ENCODE measurements at places on chromosomes 11 and 22.
A peak's percentile ranks its signal among the peaks of the same experiment; 100 is the strongest.

DNA sequence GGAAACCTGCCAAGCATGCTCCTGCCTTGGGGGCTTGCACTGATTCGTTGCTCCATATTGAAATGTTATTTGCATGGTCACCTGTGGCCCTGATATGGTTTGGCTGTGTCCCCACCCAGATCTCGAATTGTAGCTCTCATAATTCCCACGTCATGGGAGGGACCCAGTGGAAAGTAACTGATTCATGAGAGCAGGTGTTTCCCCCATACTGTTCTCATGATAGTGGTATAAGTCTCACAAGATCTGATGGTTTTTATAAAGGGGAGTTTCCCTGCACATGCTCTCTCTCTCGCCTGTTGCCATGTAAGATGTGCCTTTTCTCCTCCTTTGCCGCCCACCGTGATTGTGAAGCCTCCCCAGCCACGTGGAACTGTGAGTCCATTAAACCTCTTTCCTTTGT lies 402.4 kb downstream of the ETS1 start:
- DNase-seq: no peak

DNA sequence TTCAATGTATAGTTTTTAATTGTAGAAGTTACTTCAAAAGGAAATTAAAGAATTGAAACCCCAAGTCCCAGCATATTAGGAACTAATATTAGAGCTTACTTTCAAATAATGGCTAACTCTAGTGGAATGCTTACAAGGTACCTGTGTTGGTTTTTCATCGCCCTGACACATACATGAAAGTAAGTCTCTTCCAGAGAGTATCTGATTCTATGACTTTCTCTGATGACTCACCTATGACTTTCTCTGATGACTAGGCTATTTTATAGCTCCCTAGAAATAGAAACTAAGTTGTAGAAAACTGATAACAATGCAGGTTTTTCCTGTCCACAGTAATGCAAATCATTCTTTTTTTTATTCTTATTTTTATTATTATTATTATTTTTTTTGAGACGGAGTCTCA lies 33.6 kb upstream of the MMP7 start:
- DNase-seq: no peak

DNA sequence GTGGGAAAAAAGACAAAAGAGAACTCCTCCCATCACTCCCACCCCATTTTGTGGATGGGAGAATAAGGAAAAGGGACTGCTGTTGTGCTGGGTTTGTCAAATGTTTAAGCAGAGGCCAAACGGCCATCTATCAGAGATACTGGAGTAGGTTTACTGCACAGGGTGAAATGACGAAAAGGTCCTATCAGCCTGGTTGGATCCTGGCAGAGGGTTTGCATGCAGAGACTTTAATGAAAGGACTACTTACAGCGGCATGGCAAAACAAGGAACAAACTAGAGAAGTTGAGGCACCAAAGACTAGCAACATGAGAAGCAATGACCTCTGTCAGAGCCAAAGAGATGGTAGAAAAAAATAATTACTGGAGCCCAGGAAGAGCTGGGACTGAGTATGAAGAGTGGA lies 32.2 kb upstream of the HEPHL1 start:
- no peak for DNase-seq

GRCh38 chr11:123188508-123189165 lies 6.4 kb downstream of the CLMP start:
- DNase-seq: no peak

- no peak for DNase-seq
These were observed 32.5 kb downstream of the PPP2R1B start for GRCh38 chr11:111733611-111734088.

DNA sequence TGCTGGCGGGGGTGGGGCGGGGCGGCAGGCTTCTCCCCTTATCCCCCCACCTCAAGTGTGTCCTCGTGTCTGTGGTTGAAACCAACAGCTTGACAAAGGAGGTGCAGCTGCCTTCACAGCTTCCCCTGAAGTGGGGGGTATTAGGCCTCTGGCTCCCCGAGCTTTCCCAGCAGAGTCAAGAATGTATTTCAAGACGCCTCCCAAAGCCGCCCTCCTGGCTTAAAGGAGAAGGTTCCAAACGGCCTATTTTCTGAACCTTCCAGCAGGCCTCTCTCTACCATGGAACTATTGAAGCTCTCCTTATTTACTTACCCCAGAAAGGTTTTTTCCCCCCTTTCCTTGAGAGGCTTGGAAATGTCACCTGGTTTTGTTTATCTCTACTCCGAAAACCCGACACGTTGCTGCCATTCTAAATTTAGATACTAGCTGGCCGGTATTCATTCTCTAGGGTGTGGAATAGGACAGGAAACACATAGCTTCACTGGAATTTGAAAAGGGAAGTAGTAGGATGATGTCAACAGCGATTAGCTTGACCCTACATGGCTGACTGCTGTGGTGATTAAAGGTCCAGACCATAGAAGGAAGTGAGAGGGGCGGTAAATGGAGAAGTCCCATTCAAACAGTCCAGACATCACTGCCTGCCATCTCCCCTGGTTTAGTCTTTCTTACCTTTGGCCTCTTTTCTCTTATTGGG lies 671 bp upstream of the PICALM start:
- DNase-seq: no peak

- no peak for DNase-seq
These were observed 176.4 kb upstream of the PITPNB start for GRCh38 chr22:28095316-28096095.

GRCh38 chr11:118170882-118171268 lies 5.6 kb downstream of the SCN2B start:
- DNase-seq: no peak

- no peak for DNase-seq
These were observed 203.7 kb downstream of the NELL1 start for GRCh38 chr11:20873054-20873453.

- no peak for DNase-seq
These were observed 8.7 kb downstream of the RASD2 start for GRCh38 chr22:35549328-35549727.

GRCh38 chr11:105208019-105208418 lies 68.5 kb upstream of the CARD18 start:
- no peak for DNase-seq

DNA sequence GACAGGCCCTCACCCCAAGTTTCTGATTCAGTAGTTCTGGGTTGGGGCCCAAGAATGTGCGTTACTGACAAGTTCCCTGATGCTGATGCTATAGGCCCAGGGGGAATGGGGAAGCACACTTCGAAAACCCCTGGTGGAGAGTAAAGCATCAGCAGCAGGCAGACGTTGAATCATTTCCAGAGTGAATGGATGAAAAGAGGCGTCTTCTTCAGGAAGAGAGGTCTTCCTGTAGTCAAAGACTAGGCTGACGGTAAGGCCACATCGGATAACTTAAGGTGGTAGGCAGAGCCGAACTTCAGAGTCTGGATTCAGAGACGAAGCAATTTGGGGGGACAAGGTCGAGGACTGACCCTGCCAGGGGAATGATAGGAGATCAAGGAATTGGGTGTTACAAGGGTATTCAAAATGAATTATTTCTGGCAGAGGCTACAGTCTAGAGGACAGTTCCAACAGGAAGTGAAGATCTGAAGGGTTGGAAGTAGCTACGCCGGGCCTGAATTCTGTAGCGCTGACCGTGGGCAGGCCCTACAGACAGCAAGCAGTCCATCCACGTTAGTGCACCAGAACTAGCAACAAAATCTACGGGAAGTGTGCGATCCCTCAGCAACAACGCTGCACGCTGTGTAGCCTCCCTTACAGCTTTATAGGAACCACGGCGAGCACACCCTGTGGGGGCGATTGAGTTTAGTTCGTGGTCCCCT lies 862 bp upstream of the CENATAC start:
- DNase-seq: peak; percentile 72

DNA sequence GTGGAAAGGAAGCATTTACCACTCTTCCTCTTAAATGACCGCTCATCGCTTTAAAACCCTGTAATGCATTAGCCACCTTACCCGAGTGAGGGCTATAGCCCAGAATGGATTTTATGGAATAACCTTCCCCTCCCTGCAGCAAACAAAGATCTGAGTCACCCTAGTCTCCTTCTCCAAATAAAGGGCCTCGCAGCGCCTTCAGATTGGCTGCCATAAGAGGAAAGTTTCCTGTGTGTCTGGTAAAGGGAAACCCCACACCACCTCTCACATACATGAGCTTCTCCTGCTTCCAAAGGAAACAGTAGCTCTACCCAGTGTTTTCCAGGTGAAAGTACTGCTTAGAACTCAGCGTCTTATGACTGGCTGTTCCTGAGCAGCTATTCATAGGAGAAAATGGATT lies 47.8 kb downstream of the PPP2R1B start:
- DNase-seq: no peak

GRCh38 chr22:50305923-50306566 lies 1.4 kb downstream of the PLXNB2 start:
- no peak for DNase-seq

DNA sequence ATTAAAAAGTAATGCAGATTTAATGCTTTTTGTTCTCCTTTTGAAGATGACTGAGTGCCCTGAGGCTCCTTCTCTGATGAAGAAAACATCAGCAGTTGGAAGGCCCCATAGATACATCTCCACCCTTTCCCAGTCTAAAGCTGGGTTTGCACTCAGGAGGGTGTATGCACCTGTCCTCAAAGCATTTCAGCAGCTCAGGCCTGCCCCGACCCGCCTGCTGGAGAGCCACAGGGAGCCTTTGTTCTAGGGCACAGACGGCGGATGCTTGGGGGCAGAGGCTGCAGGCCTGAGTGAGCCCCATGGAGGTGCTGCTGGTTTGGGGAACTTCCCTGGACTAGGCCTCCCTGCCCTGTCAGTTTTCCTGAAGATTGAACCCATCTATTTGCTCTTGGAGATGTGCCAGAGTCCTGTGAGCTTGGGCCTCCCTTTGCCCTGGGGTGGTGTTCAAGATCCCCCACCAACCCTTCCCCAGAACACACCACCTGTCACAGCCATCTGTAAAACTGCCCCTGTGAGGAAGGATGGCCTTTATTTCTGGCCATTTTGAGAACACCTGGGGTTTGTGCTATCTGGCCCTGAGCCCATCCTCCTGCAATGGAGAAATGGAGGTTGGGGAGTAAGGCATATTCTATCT lies 160.0 kb downstream of the NAV2 start:
- DNase-seq: no peak

Data from activated effector memory CD4-positive, alpha-beta T cell treated with anti-CD3 and anti-CD28 coated beads, Interleukin-2, amount 50 U/mL, for 16 hours (primary cell).